HT1080 (cell line): ENCODE measurements at places on chromosomes 12 and 14. TPM values are rescaled to one million over a fixed set of nuclear protein-coding genes. Genes with fewer than 3 reads are reported as not detected.

TOMM20L gene
- total RNA-seq: not detected in 2 replicates

GZMB gene
- not detected in 2 replicates for total RNA-seq

MYH6 gene
- total RNA-seq: 0.03 TPM in 1 of 2 replicates, not detected in the other

CLECL1 gene
- total RNA-seq: not detected in 2 replicates

RTL1 gene
- 0.07 and 0.16 TPM in 2 replicates for total RNA-seq

INHBC gene
- 0.13 and 0.37 TPM in 2 replicates for total RNA-seq

SALL2 gene
- total RNA-seq: 0.03 TPM in 2 replicates

PPP1R1A gene
- not detected in 2 replicates for total RNA-seq

HECTD4 gene
- total RNA-seq: 4.8 and 7.6 TPM in 2 replicates

SPATS2 gene
- 30.4 and 39.4 TPM in 2 replicates for total RNA-seq

KCNC2 gene
- not detected in 2 replicates for total RNA-seq

TNFAIP2 gene
- total RNA-seq: 17.6 and 26.1 TPM in 2 replicates

ATL1 gene
- 0.48 and 0.70 TPM in 2 replicates for total RNA-seq

LYZ gene
- 0.76 TPM in 1 of 2 replicates, not detected in the other for total RNA-seq

FAM161B gene
- 1.8 and 2.0 TPM in 2 replicates for total RNA-seq

CPNE6 gene
- not detected in 2 replicates for total RNA-seq

CNIH1 gene
- 117 and 172 TPM in 2 replicates for total RNA-seq

CFL2 gene
- total RNA-seq: 80.8 and 132 TPM in 2 replicates

POTEG gene
- 2.0 and 2.2 TPM in 2 replicates for total RNA-seq

EXOC3L4 gene
- total RNA-seq: not detected in 2 replicates

LRCOL1 gene
- not detected in 2 replicates for total RNA-seq

CMAS gene
- 29.0 and 38.5 TPM in 2 replicates for total RNA-seq

PARP2 gene
- total RNA-seq: 30.5 and 30.8 TPM in 2 replicates

ADAM21 gene
- total RNA-seq: 0.87 and 1.3 TPM in 2 replicates

SOS2 gene
- 7.1 and 7.8 TPM in 2 replicates for total RNA-seq

MYO1H gene
- total RNA-seq: not detected in 2 replicates

ABCC9 gene
- total RNA-seq: 0.35 and 0.47 TPM in 2 replicates

B4GALNT3 gene
- total RNA-seq: 0.27 and 0.50 TPM in 2 replicates

TAS2R43 gene
- not detected in 2 replicates for total RNA-seq

PMEL gene
- 1.1 and 3.3 TPM in 2 replicates for total RNA-seq

DNAH10 gene
- 0.14 TPM in 1 of 2 replicates, not detected in the other for total RNA-seq

BMAL2 gene
- 66.5 and 69.5 TPM in 2 replicates for total RNA-seq

PRR13 gene
- 70.7 and 100 TPM in 2 replicates for total RNA-seq

SPX gene
- 0.07 and 1.2 TPM in 2 replicates for total RNA-seq

FGD4 gene
- 1.8 and 2.8 TPM in 2 replicates for total RNA-seq

GLIPR1L1 gene
- total RNA-seq: not detected in 2 replicates

PLBD1 gene
- not detected in 2 replicates for total RNA-seq

INHBE gene
- 1.4 and 2.1 TPM in 2 replicates for total RNA-seq

PPP4R4 gene
- total RNA-seq: 2.0 and 8.8 TPM in 2 replicates

FGF6 gene
- not detected in 2 replicates for total RNA-seq

CERS5 gene
- total RNA-seq: 15.5 and 21.6 TPM in 2 replicates

ZFHX2 gene
- 0.63 and 1.2 TPM in 2 replicates for total RNA-seq

TMCC3 gene
- total RNA-seq: 5.2 TPM in 2 replicates

EIF2S1 gene
- total RNA-seq: 497 and 506 TPM in 2 replicates
